ENCODE measurements at places on chromosomes 11 and 22. TPM values are rescaled to one million over a fixed set of nuclear protein-coding genes. Genes with fewer than 3 reads are reported as not detected.

The C11orf54 gene
- total RNA-seq, result 25.6 TPM

The GLB1L2 gene
- 11.1 TPM for total RNA-seq

The SYCE3 gene
- total RNA-seq, result not detected

The HORMAD2 gene
- total RNA-seq, result not detected

DNA sequence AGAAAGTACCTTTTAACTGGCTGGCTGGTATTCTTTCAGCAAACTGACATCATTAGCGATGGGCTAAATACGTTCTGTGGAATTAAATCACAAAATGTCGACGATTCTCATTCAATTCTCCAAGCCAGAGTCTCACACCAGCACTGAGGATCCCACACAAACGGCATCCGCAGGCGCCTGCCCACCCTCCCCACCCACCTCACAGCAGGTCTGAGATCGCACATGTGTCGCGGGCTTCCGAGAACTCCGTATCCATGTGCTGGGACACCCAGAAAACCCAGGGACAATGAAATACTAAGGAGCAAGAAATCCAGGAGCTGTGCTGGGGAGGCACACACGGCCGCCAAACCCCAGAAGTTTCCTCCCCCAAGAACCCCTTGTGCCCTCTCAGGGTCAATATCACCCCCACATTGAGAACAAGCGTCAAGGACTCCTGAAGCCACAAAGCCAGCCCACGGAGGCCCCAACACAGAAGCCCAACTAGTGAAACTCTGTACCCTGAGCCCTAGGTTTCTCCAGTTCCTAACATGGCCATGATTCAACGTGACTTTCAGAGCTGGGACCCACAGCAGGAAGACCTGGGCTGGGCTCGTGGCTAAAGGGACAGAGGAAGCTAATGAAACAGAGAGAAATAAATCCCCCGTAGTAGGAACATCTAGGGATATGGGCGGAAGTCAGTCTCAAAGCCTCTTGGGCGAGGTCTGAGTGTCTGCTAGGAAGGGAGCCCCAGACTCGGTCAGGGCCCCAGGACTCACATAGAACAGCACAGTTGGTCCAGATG lies 8.0 kb downstream of the TOLLIP start:
- DNase-seq, result peak; percentile 26

GRCh38 chr11:8097468-8097867 lies 16.5 kb downstream of the TUB start:
- no peak for DNase-seq

DNA sequence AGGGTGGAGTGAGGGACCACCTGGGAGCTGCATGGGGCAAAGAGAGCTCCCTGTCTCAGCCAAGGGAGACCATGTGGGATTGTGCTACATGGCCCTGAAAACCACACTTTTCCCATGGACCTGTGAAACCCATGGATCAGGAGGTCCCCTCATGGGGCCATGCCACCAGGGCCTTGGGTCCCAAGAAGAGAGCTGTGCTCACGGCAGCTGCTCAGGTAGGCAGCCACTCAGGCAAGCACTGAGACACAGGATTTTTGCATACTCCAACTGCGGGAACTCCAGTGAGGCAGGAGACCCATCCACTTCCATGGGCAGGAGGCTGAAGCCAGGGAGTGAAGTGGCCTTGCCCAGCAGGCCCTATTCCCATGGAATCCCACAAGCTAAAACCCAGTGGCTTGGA lies 190.0 kb downstream of the KCNA4 start:
- no peak for DNase-seq

DNA sequence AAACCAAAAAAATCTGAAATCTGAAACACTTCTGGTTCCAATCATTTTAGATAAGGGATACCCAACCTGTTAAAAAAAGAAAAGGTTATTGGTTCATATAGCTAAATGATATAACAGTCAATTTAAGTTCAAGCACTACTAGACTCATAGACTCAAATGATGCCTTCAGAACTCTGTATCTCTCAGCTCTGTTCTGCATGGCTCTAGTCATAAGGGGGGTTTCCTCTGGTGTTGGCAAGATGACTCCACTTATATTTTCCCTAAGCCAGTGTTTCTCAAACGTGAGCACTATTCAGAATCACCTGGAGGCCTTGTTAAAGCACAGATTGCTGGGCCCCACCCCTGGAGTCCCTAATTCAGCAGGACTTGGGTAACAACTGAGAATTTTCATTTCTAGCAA lies 11.5 kb upstream of the RRAS2 start:
- DNase-seq, result no peak

- DNase-seq, result no peak
Measured at GRCh38 chr22:50104141-50104544, 14.3 kb downstream of the MOV10L1 start.

DNA sequence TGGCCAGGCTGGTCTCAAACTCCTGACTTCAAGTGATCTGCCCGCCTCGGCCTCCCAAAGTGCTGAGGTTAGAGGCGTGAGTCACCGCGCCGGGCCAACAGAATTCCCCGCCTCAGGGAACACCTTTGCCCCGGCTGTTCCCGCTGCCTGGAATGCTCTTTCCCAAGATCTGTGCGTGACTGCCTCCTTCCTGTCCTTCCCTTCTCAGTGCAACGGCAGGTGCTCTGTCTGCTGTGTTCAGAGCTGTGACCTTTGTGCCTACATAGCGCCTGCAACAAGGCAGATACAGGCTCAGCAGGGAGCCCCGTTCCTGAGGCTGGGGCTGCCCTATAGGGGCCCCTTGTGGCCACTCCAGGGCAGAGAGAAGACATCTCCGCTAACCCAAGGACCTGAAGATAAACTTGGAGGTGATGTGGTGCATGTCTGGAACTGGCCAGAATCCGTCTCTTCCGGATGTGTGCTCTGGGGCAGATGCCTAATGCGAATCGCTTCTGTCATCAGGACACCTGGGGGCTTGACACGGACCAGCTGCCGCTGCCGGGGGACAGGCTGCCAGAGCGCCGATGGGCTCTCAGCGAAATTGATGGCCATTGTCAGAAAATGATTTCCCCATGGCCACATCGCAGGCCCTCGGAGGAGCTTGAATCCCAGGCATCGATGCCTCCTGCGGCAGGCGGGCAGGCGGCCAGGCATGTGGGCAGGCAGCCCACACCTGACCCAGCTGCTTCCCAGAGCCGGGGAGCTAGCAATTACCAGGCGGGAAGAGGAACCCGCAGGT lies 43.5 kb upstream of the TCF20 start:
- DNase-seq, result no peak

DNA sequence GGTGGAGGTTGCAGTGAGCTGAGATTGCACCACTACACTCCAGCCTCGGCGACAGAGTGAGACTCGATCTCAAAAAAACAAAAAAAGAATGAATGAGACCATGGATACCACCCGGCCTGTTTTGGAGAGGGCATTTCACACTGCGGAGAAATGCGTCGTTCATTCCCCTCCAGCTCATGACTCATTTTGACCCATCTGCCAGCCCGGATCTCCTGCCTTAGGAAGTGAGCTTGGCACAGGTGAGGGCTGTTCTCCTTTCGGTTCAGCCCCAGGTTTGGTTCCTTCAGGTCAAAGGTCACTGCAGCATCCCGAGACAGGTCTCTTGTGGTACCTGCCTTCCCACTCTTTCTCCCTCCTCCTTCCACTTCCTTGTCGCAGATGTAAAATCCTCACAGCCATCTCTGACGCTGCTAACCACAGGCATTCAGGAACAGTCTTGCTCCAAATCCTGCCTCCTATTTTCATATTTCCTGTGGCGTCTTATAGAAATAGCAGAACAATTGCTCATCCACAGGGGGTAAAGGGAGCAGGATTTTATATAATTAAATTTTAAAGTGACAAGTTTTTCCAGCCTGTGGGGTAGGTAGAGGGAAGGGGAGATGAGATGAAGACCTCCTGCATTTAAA lies 517.9 kb downstream of the NTM start:
- no peak for DNase-seq

DNA sequence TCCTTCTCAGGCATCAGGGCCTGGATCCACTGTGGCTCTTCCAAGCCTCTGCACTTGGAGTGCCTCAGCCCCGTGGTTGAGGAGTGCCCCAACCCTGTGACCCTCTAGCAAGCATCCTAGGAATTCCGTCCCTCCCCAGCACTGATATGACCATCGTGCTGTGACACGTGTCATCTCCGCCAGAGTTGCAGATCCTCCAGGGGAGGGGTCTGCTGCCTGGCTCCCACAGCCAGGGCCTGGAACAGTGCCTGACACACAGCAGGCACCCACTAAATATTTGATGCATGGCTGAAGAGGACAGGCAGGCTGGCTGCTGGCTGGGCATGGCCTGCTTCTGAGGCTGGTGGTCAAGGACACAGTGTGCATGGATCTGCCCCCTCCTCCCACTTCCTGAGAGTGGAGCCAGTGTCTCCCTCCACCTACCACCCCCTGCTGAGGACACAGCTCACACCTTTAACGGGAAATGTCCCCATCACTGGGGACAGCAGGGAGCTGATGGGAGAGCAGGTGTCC lies 1.7 kb upstream of the CD81 start:
- no peak for DNase-seq

GRCh38 chr22:37335806-37336199 lies 53.5 kb downstream of the CYTH4 start:
- DNase-seq, result no peak
